ENCODE measurements at places on chromosomes 6 and 20.

DNA sequence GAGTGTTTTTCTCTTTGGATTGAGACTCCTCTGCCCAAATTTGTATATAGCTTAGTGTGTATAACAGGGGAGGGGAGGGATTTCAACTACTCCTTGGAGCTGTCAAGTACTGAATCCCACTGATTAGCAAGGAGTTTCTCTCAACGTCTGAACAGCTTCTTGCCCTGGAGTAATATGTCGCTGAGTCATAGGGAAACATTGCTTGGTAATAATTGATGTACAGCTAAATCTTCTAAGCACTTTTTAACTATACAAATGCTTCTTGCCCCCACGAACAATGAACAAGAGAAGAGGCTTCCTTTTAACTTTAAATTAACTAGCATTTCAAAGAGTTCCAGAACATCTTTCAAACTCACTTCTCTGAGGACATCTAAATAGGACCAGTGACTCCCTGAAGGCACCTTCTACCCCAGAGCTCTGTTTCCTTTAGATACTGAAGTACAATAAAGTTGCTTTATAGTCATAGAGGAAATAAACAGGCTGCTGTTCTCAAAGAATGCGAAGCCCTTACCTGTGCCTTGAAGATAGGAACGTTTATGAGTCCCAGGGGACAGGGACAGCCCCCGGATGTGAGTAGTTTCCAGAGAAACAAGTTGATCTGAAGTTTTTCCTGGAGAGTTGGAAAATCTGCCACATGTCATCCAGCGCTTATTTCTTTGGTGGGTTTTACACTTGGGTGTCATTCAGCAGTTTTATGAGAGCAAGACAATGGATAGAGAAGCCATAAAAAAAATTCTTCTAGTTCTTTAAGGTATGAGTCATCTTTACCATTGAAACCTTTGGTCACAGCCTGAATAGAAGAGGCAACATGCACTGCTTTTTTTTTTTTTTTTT is 462.5 kb upstream of the BTBD3 start:
- no peak for DNase-seq

DNA sequence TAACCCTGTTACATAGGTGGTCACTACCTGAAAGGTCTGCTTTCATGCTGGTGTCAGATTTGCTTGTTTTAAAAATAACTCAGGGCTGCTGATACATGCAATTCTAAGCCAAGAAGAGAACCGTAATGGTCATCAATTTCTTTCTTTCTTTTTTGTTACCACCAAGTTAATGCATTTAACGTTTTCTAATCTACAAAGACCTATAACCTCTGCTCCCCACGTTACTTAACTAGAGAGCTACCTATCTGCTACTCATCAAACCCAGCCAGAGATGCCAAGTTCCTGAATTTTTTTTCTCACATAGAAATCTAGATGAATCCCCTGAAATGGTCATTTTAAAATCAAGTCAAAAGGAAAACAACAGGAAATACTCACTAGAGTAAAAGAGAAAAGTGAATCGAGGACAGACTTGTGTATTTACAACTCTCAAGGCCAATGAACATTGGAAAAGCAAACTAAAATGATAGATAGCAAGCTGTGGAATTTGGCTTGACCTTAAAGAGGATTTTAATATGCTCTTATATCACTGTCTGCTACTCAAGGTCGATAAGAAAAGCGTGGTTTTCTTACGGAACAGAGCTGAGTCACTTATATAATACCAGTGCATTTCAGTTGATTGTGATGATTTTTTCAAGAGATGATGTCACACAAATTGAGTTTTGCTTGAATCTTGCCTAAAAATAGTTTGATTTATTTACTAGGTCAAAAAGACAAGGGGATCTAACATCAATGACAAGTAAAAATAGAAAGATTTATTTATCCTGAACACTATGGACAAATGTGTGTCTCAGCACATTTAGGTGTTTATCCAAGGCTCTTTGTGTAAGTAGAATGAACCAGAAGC is 67.9 kb downstream of the SGK1 start:
- no peak for DNase-seq

DNA sequence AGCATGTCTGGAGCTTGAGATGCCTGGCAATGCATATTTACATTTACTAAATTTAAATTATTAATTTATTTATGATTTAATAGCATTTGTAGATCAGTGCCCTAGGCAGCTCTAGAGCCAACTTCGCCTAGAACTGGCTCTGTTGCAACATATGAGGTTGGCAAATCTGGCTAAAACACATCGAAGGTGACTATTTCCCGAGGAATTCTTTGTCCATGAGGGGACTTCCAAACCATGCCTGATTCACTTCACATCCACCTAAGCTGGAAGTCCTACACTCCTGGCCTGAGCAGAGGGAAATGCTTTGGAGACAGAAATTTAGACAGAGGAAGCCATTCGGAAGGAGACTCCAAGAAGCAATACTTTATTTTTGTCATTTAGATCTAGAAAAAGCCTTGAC is 211.0 kb upstream of the ARG1 start:
- DNase-seq: no peak

DNA sequence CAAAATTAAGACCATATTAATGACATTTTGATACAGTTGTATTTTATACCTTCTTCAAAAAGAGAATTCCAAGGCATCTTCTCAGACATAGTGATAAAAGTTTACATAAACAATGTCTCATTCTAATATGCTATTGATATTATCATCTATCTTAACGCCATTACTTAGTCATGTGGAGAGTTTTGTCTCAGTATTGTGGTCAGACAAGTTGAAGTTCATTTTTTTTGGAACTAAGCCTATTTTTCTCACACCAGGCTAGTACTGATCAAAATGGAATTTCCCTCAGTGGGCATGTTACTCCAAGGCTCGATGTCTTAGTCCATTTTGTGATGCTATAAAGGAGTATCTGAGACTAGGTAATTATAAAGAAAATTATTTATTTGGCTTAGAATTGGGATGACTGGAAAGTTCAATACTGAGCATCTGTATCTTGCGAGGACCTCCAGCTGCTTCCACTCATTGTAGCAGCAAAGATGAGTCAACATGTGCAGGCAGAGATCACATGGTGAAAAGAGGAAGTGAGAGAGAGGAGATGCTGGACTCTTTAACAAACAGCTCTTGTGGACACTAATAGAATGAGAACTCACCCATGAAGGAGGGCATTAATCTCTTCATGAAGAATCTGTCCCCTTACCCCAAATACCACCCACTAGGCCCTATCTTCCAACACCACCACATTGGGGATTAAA is 825.5 kb upstream of the MANEA start:
- DNase-seq: no peak

- no peak for DNase-seq
These were observed 103.3 kb downstream of the SLC16A10 start for GRCh38 chr6:111190637-111191036.

- DNase-seq: no peak
These were observed 3.2 kb downstream of the INSM1 start for GRCh38 chr20:20371083-20371482.

- DNase-seq: no peak
These were observed 470.9 kb downstream of the TFAP2A start for GRCh38 chr6:9943986-9944385.

- no peak for DNase-seq
These were observed 28.0 kb downstream of the ASXL1 start for GRCh38 chr20:32386091-32386490.

GRCh38 chr6:15882915-15883314 is 220.1 kb upstream of the DTNBP1 start:
- no peak for DNase-seq

DNA sequence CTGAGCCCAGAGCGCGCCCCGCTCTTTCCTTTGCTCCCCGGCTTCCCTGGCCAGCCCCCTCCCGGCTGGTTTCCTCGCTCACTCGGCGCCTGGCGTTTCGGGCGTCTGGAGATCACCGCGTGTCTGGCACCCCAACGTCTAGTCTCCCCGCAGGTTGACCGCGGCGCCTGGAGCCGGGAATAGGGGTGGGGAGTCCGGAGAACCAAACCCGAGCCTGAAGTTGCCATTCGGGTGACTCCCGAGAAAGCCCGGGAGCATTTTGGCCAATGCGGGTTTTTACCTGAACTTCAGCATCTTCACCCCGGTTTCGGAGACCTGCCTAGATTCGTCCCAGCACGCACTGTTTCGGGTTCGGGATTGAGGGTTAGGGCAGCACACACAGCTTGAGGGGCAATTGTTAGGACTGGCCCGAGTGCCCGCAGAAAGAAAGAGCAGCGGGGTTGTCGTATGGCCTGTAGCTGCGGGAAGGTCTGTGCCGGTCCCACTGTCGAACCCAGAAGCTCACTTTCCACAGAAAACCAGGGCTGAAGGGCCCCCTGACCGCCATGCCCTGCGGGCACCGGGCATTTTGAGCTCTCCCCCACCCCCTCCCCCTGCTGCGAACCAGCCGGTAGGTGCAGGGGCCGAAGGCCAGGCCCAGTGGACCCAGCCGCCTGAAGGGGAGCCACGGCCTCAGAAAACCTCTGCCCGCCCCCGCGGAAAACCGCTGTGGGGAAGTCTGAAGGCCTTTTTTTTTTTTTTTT is 2.1 kb downstream of the FOXP4 start:
- DNase-seq: peak; percentile 51

GRCh38 chr6:44316481-44316880 is 3.3 kb upstream of the AARS2 start:
- peak; percentile 38 for DNase-seq

DNA sequence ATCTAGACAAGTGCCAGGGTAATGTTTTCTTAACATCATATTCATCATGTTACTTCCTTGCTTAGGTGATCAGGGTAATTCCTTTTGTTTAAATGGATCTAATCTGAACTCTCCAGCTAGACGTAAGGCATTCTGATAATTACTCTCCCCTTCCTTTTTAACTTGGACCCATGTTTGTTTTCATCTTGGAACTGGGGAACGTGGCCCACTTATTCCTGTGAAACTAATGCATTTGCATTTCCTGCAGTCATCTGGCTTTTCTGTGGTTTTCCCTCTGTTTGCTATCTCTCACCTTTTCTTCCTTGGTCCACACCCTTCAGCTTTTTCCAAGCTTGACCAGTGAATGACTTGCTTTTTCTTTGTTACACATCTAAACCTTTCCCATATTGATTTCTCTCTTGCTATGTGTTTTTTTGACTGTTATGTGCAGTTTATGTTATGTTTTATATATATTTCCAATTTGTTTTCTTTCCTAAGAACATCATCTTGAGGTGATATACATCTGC is 33.3 kb downstream of the SLX4IP start:
- DNase-seq: no peak

- DNase-seq: no peak
These were observed 32.2 kb downstream of the ARHGAP18 start for GRCh38 chr6:129677620-129678325.

GRCh38 chr20:26354511-26354910 is 657.9 kb upstream of the ZNF337 start:
- no peak for DNase-seq

DNA sequence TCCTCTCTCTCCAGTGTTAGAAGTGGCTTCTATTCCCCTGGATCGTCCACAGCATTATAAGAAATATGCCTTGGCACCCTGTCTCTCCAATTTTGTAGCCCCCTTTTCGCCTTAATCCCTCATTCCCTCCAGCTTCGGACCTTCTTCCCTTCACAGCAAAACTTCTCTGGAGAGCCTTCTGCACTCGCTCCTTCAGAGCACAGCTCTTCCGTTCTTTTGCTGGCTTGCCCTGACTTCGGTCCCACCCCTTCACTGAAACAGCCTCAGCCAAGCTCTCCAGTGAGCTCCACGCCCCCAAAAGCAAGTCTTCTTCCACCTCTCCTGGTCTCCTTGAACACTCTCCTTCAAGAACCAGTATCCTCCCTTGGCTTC is 134.7 kb upstream of the RNF24 start:
- DNase-seq: no peak

- no peak for DNase-seq
These were observed 76.1 kb downstream of the PAX1 start for GRCh38 chr20:21781446-21782075.

All from inflammatory macrophage (primary cell).